BJ (cell line): ENCODE measurements at places on chromosomes 5 and 9.
A peak's percentile ranks its signal among the peaks of the same experiment; 100 is the strongest.

GRCh38 chr5:58974083-58974482, 391.2 kb downstream of the RAB3C start:
- peak; percentile 5 for DNase-seq

- DNase-seq = no peak
Observed at GRCh38 chr5:32358611-32359010, 45.9 kb upstream of the MTMR12 start.

DNA sequence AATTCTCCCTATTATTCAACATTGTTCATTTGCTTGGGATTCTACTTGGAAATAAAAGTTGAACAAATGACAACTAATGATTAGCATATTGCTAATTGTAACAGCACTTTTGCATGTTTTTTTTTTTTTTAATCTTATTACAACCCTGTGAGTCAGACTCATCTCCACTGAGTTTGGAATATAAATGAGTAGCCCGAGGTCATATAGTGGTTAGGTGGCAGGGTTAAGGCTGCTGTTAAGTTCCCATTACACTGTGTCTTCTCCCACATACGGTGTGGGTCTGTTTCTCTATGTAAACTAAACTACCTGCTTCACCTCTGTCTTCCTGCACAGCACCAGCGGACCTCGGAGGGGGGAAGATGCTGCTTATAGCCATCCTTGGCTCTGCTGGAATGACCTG, 92.4 kb downstream of the EQTN start:
- no peak for DNase-seq

DNA sequence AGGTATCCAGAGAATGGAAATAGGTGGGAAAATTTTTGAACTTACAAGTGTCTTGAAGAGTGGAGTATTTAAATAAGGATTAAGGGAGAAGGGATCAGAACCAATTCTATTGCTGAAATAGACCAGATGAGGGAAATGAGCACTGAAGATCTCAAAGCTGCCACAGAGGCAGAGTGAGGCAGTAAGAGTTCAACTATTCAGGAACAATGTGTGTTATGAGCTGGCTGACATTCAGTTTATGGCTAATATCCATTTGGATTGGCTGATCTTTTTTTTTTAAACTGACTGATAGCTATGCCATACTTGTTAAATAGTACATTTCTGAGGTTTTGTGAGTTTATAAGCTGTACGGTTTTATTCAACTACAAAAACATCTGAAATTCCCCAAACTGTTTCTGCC, 95.3 kb upstream of the GNA14 start:
- no peak for DNase-seq

DNA sequence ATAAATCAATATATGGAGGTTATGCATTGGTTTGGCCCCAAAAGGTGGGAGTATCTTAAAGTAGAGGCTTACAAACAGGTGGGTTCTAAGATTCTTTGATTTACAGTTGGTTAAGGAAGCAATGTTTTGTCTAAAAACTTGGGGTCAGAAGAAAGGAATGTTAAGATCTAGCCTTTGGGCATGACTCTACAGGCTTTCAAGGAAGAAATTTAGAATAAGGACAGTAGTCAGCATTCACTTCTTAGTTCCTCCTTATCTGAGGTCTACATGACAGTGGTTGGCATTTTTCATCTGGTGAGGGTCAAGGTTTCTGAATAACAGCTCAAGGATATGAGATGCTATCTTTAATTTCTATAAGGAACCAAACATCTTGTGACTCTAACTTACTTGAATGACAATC, 122.8 kb downstream of the CAMK4 start:
- no peak for DNase-seq

DNA sequence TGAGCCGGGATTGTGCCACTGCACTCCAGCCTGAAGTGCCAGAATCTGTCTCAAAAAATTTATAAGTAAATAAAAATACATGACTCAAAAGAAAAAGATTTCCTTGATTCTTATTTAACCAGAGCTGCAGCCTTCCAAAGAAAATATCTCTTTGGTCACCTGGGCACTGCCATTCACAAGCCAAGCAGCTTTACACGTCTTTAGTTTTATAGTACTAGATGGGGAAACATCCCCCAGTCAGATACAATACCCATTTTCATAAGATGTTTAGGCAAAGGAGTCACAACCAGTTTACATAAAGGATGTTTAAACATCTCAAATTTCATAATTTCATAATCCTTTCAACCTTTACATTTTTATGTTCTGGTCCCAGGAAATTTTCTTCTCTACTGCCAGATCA, 13.7 kb upstream of the OXCT1 start:
- no peak for DNase-seq

DNA sequence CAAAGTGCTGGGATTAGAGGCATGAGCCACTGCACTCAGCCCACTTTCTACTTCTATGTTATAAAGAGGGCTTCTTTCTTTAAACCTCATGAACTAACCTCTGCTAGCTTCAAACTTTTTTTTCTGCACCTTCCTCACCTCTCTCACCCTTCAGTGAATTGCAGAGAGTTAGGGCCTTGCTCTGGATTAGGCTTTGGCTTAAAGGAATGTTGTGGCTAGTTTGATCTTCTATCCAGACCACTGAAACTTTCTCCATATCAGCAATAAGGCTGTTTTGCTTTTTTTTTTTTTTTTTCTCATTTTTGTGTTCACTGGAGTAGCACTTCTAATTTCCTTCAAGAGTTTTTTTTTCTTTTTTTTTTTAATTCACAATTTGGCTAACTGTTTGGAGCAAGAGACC, 216.4 kb upstream of the MAP3K1 start:
- no peak for DNase-seq

GRCh38 chr5:89847743-89848142, 561.8 kb downstream of the CETN3 start:
- no peak for DNase-seq
